Stimulated activated naive B cell treated with anti-CD40 and anti-IgM and Interleukin-4, amounts not matched to agents 10 μg/mL and 1 μg/mL and 100 μg/mL, for 72 hours (primary cell): ENCODE measurements at places on chromosomes 1 and 21.

- DNase-seq: no peak
Observed at GRCh38 chr21:16837721-16838120, 675.1 kb upstream of the CXADR start.

- no peak for DNase-seq
Observed at GRCh38 chr21:42453986-42454570, 41.9 kb downstream of the RSPH1 start.

- no peak for DNase-seq
Observed at GRCh38 chr1:232962761-232963745, 12.6 kb downstream of the NTPCR start.

GRCh38 chr1:59690171-59690930 lies 124.4 kb upstream of the HOOK1 start:
- no peak for DNase-seq

- no peak for DNase-seq
Observed at GRCh38 chr1:201783058-201783457, 45.9 kb upstream of the IPO9 start.

DNA sequence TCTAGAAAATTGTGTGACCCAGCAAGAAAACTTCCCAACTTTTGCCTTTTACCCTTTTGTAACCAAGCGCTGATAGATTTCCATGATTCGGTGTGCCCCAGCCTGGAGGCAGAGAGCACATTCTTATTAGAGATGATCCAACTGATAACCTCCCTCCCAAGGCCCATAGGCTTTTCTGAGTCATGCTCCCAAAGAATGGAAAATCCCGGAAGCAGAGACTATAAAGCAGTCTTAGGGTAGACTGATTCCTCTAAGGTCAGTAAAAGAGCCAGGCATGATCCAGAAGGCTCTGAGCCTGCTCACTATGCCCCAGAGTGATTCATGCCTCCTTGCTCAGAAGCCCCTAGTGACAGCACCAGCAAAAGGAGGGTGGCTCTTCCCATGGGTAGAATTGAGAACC lies 4.3 kb downstream of the CAMK1G start:
- no peak for DNase-seq

GRCh38 chr1:155277070-155277901 lies at the start of gene HCN3:
Gene HCN3 (plus strand): TSS chr1:155277463. CDS start chr1:155277591, 128 bp downstream.
- DNase-seq: peak; percentile 91

DNA sequence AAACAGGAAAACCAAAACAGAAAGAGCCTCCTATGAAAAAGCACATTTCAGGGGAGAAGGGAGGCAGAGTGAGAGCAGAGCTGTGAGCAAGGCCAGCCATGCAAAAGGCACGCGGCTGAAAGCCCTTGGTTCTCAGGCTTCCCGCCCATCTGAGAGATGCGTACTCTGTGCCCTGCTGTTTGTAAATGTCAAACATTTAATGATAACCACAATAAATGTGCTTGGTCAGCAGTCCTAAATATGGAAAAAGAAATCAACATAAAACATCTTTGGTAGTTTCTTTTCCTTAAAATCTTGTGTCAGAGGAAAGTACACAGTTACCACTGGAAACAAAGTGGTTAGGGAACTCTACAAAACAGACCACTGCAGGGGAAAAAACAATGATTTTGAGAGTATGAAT lies 283.1 kb downstream of the DSCAM start:
- DNase-seq: no peak

DNA sequence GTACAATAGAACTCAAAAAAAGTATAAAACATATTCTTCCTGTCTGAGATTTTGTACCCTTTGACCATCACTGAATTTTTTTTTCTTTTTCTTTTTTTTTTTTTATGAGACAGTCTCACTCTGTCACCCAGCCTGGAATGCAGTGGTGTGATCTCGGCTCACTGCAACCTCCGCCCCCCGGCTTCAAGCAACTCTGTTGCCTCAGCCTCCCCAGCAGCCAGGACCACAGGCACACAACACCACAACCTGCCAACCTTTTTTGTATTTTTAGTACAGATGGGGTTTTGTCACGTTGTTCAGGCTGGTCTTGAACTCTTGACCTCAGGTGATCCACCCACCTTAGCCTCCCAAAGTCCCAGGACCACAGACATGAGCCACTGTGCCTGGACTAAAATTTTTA lies 10.4 kb downstream of the SDCCAG8 start:
- DNase-seq: no peak

GRCh38 chr1:198544265-198544664 lies 3.8 kb upstream of the ATP6V1G3 start:
- DNase-seq: no peak

GRCh38 chr1:52574594-52574993 lies 21.7 kb upstream of the TUT4 start:
- DNase-seq: no peak

- no peak for DNase-seq
Observed at GRCh38 chr1:51567653-51568052, 48.6 kb upstream of the EPS15 start.

- no peak for DNase-seq
Observed at GRCh38 chr1:88145752-88146151, 538.3 kb upstream of the PKN2 start.

GRCh38 chr1:234313171-234313570 lies 60.1 kb upstream of the COA6 start:
- DNase-seq: no peak

DNA sequence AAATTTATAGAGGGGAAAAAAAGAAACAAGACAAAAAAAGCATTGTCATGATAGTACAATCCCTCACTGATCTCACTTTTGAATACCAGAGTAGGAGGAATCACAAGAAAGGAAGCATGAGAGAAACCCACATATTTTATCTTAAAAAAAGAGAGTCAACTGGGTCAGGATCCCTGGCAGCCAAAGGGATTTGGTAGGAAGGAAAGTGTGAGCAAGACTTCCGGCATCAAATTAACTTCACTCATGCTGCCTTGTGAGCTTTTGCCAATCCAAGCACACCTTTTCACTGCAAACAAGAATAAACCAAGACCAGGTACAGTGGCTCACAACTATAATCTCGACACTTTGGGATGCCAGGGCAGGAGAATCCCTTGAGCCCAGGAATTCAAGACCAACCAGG lies 53.1 kb downstream of the SLC9C2 start:
- no peak for DNase-seq

GRCh38 chr1:172753964-172754363 lies 95.1 kb downstream of the FASLG start:
- DNase-seq: peak; percentile 31

DNA sequence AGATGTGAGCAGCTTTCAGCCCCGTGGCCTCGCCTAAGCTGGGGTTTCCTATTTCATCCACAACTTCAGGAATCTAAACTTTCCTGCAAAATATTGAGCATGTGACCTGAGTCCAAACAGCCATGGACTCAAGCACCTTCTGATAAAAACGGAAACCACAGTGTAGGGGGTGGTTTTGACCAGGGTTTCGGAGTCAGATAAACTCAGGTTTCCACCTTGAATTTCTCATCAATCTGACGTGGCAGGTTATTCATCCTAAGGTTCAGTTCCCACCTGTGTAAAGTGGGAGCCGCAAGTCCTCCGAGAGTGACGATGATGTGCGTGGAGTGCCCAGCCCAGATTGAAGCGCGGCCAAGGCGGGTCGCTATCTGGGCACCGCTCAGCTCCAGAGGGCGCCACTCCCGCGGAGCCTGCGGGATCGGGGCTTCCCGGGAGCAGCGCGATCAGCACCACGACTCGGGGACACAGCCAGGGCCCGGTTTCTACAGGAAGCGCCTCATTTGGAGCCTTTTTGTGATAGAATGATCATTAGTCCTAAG lies 871 bp upstream of the ETS2 start:
- DNase-seq: no peak

DNA sequence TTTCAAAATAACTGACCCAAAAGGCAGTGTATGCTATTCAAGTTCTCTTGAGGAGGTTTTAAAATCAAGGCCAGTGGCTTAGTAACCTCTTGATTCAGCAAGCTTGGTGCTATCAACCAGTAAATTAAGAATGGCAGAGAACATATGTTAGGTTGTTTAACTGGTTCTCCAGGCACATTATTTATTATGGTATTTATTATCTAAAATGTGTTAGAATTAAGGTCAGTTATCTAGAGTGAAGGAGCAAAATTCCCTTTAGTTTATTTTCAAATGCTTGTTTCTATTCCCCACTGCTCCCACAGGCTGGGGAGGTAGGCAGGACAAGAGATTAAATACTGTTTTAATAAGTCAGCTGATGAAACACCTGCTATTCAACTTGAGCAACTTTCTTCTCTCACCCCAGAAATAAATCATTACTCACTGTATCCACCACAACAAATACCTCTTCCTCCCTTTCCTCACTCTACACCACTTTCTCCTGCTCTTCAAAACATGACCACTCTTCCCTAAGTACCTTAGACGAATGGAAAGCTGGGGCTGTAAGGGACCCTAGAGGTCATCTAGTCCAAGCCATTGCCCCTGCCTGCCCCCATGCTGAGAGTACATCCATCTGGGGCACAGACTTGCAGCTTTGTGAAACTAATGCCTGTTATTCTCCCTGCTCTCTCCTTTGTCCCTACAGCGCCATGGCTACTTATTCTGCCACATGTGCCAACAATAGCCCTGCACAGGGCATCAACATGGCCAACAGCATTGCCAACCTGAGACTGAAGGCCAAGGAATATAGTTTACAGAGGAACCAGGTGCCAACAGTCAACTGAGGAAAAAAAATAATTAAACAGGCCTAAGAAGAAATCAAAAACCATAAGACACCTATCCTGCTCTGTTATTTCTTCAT lies 71.7 kb downstream of the PRRX1 start:
- DNase-seq: no peak

- DNase-seq: no peak
Observed at GRCh38 chr1:77039739-77040138, 172.5 kb downstream of the ST6GALNAC5 start.

DNA sequence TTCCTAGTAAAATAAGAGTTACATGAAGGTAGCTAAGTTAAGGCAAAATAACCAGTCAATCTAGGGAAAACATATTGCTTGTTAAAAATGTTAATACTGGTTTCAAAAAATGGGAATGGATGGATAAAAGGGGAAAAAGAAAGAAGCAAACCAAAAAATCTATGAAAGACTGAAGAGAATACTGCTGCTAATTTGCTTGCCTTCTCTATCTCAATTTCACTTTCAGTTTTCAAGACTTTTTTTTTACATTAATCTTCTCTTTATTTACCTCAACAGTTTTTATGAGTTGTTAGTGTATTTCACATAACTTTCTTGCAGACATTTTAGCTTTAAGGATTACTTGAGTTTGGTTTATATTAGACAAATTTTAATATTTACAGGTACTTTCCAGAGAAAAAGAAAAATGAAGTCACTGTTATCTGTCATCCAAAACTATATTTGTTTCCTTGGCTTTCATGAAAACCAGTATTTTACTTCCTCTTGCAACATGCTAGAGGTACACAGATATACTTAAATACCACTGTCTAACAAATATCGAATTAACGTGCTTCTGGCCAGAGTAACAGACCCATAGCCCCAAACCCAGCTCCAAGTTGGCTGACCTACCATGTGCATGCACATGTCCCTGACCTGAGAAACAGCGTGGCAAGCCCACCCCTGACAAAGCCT lies 70.7 kb downstream of the COL24A1 start:
- DNase-seq: no peak

GRCh38 chr1:110339407-110340206 lies 430 bp downstream of the RBM15 start:
- DNase-seq: peak; percentile 43

DNA sequence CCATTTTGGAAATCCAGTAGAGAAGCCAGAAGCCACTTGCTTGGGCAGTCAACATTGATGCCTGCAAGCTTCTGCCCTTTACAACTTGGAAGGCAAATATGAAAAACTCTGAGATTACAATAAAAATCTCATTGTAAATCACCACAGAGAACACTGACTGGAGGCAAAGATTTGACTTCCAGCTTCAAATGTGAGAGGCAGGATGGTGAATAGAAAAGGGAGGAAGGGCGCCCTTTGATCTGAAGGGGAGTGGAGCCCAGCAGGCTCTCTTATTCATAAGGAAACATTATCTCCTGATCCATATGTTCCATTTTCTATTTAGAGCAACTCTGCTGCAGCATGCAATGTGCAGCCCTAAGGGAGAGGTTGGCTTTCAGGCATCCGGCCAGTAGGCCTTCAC lies 348.3 kb downstream of the AJAP1 start:
- DNase-seq: no peak
